ENCODE measurements at places on chromosomes 2 and 18. TPM values are rescaled to one million over a fixed set of nuclear protein-coding genes. Genes with fewer than 3 reads are reported as not detected.

The PSMA8 gene
- total RNA-seq = not detected

The LGALSL gene
- 22.5 TPM for total RNA-seq

The AQP12B gene
- total RNA-seq = not detected

The SERPINB13 gene
- total RNA-seq = not detected

The POTEC gene
- total RNA-seq = not detected

The AMER3 gene
- 1.2 TPM for total RNA-seq

The GPAT2 gene
- total RNA-seq = not detected

The CNDP1 gene
- 0.51 TPM for total RNA-seq

The NCKAP5 gene
- 0.58 TPM for total RNA-seq

DNA sequence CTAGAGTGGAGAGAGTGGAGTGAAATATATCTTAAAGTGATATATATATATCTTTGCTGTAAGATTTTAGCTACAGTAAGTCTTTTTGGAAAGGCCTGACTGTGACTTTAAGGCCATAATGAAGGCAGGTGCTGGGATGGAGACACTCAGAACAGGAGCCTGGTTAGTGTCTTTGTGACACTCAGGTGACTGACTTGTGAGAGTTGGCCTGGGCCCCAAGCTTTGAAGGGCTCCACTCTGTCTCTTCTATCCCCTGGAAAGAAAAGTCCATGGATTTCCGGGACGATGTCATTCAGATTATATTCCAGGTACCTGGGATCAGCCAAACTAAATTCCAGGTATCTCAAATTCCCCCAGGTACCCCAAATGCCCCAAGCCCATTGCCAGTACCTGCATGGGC lies 276.6 kb downstream of the PDE11A start:
- H3K36me3 ChIP-seq = no peaks in the 10 kb centered on the region
- H3K4me3 ChIP-seq = no peak overlapping the region
- no peaks in the 10 kb centered on the region for H3K4me1 ChIP-seq
- H3K27me3 ChIP-seq = no peaks in the 10 kb centered on the region
- no peak overlapping the region for H3K27ac ChIP-seq

DNA sequence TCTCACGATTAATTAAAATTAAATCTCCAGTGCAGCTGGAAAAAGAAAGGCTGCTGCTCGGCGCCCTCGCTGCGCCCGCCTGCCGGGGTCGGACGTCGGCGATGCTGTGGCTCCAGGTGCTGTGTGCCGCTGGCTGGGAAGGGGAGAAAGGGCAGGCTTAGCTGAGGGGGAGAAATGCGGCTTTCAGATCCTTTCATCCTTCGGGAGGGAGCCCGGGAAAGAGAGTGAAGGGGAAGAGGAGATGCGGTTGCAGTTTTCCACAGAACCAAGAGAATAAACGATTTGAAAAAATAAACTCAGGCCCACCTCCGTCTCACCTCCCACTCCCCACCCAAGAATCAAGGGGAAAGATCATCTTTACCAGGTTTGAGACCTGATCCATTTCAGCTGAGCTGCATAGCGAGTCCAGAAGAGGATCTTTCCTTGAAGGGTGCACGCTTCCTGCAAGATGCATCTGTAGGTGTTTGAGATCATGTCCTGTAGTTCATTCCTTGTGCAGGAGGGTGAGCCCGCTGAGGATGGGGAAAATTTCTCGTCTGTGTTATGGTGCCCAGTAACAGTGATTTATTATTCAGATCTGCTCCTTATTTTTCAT lies 495 bp downstream of the TMEM169 start:
- H3K36me3 ChIP-seq = no peaks in the 10 kb centered on the region
- peak overlapping the region; percentile 84 for H3K4me3 ChIP-seq
- H3K27ac ChIP-seq = peak overlapping the region; percentile 66

- H3K27ac ChIP-seq = no peak overlapping the region
- peak overlapping the region; percentile 95 for H3K4me3 ChIP-seq
- H3K36me3 ChIP-seq = peaks cover 45% of the 10 kb centered on the region
Measured at GRCh38 chr2:30234180-30234971, 3.0 kb downstream of the LBH start.

GRCh38 chr2:63679252-63679855 lies 90.6 kb downstream of the MDH1 start:
- no peak overlapping the region for H3K27ac ChIP-seq
- H3K27me3 ChIP-seq = no peaks in the 10 kb centered on the region

GRCh38 chr2:207112785-207113184 lies 53.0 kb downstream of the KLF7 start:
- no peak for DNase-seq
- no peak overlapping the region for H3K27ac ChIP-seq
- H3K27me3 ChIP-seq = no peaks in the 10 kb centered on the region
- H3K4me1 ChIP-seq = peaks cover 10% of the 10 kb centered on the region
- H3K36me3 ChIP-seq = peaks cover 74% of the 10 kb centered on the region
- H3K4me3 ChIP-seq = no peak overlapping the region

DNA sequence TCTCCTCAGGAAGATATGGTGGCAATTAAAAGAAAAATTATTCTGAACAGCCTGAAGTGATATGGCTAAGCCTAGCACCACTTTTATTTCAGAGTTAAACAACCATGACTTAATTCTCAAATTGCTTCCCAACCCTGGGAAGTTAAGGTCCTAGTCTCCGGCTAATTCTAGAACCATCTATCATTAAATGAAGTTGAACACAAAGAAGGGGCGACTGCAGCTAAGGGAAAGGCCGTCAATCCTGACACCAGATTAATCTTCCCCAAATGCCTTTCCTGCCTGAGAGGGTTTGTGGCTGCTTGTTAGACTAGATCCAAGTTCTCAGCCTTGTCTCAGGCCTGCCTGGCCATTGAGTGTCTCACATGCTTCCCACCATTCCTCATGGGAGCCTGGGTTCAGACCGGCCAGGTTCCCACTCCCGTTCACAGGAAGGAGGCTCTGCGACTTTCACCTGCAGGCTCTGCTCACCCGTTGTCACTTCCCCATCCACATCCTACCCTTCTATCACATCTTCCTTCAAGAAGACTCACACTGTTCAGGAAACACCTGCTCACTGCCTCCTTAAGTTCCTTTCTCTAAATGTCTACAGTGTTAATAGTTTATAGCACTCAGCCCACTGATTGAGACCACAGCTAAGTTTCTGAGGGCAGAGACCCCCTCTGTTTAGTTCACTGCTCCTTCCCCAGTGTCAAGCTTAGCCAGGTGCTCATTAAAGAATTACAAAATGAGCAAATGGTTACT lies 282.9 kb upstream of the REV1 start:
- H3K4me3 ChIP-seq = no peak overlapping the region
- DNase-seq = no peak
- peaks cover 4% of the 10 kb centered on the region for H3K27me3 ChIP-seq

- H3K36me3 ChIP-seq = no peaks in the 10 kb centered on the region
- H3K27ac ChIP-seq = no peak overlapping the region
- H3K27me3 ChIP-seq = no peaks in the 10 kb centered on the region
- H3K4me3 ChIP-seq = no peak overlapping the region
- H3K4me1 ChIP-seq = no peaks in the 10 kb centered on the region
Measured at GRCh38 chr2:223081789-223082188, 29.8 kb downstream of the KCNE4 start.

DNA sequence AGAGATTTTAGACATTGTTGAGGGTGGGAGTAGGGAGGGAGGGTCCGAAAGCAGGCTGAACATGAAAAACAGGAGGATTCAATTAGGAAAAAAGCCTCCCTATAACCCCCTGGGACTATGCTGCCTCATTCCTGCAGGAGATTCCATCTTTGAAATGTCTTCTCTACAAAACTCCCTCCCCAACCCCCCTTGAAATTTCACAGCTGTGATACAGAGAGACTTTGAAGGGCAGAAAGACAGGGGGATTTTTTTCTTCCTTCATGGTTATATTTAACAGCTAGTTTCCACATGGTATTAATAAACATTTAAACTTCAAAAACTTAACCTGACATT lies 57.6 kb downstream of the TRIB2 start:
- no peak overlapping the region for H3K27ac ChIP-seq
- H3K4me1 ChIP-seq = no peaks in the 10 kb centered on the region
- no peak for DNase-seq
- H3K36me3 ChIP-seq = no peaks in the 10 kb centered on the region
- H3K4me3 ChIP-seq = no peak overlapping the region

- H3K4me1 ChIP-seq = no peaks in the 10 kb centered on the region
- no peaks in the 10 kb centered on the region for H3K27me3 ChIP-seq
- DNase-seq = no peak
- no peak overlapping the region for H3K4me3 ChIP-seq
- no peak overlapping the region for H3K27ac ChIP-seq
Measured at GRCh38 chr18:53710080-53710479, 514.4 kb downstream of the MBD2 start.

DNA sequence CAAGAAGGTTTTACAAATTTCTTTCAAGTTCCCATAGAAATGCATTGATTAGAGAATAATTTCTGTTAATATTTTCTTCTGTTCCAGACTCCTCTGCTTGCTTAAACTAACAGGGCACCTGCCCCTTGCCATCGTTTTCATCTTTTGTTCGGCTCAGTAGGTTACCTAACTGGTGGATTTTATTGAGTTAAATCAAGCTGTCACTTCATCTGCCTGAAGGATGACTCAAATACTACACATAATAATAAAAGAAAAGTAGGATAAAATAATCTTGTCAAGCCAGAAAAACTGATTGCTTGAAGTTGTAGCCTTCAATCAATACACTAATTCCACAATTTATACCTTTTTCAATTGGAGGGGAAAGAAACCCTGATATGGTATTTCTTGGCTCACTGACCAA lies 234.0 kb downstream of the NR4A2 start:
- H3K36me3 ChIP-seq = no peaks in the 10 kb centered on the region
- H3K4me1 ChIP-seq = no peaks in the 10 kb centered on the region
- H3K27ac ChIP-seq = no peak overlapping the region
- DNase-seq = no peak
- no peaks in the 10 kb centered on the region for H3K27me3 ChIP-seq

- H3K4me1 ChIP-seq = no peaks in the 10 kb centered on the region
- no peaks in the 10 kb centered on the region for H3K27me3 ChIP-seq
- no peak overlapping the region for H3K27ac ChIP-seq
- no peak for DNase-seq
- H3K36me3 ChIP-seq = no peaks in the 10 kb centered on the region
Measured at GRCh38 chr2:193349642-193350041, 1154.9 kb upstream of the TMEFF2 start.

GRCh38 chr18:5955861-5956260 lies 60.5 kb upstream of the TMEM200C start:
- DNase-seq = no peak
- no peak overlapping the region for H3K4me3 ChIP-seq
- H3K4me1 ChIP-seq = no peaks in the 10 kb centered on the region
- H3K27ac ChIP-seq = no peak overlapping the region
- no peaks in the 10 kb centered on the region for H3K36me3 ChIP-seq

- no peak for DNase-seq
- H3K27ac ChIP-seq = no peak overlapping the region
- H3K36me3 ChIP-seq = no peaks in the 10 kb centered on the region
- H3K4me3 ChIP-seq = no peak overlapping the region
Measured at GRCh38 chr2:109324861-109325260, 195.9 kb downstream of the SH3RF3 start.

- H3K27me3 ChIP-seq = peaks cover 29% of the 10 kb centered on the region
- DNase-seq = no peak
- no peaks in the 10 kb centered on the region for H3K4me1 ChIP-seq
- H3K36me3 ChIP-seq = no peaks in the 10 kb centered on the region
Measured at GRCh38 chr2:70778676-70779075, 10.7 kb upstream of the ADD2 start.

DNA sequence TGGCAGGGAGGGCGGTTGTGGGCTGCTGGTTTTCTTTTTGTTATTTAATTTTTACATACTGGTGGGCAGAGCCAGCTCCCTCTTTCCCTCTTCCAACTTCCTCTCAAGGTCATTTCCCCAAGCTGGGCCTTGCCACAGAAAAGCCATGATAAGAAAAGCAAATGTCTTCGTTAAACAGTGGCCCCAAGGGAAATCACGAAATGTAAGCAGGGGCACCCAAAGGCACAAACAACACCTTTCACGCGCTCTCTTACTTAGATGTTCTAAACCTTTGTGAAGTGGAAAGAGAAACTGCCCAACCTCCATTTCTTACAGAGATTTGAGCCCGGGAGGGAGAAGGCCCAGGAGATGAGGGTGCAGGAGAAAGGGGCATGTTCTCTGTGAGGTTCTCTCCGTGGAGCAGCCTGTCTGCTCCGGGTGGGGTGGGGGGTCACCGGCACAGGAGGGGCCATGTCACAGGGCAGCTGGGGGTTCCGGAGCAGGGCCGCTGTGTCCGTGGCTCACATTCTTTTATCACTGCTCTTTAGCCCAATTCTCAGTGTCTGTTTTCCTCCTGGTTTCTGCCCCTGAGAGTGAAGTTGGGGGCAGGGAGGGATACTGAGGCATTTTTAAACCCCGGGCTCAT lies 190.7 kb upstream of the GATA6 start:
- H3K4me3 ChIP-seq = no peak overlapping the region
- peaks cover 14% of the 10 kb centered on the region for H3K4me1 ChIP-seq
- H3K27ac ChIP-seq = no peak overlapping the region
- no peak for DNase-seq
- no peaks in the 10 kb centered on the region for H3K27me3 ChIP-seq
- H3K36me3 ChIP-seq = no peaks in the 10 kb centered on the region

GRCh38 chr2:4908461-4908860 lies 783.7 kb upstream of the SOX11 start:
- H3K27ac ChIP-seq = no peak overlapping the region
- no peaks in the 10 kb centered on the region for H3K27me3 ChIP-seq
- no peak overlapping the region for H3K4me3 ChIP-seq
- H3K4me1 ChIP-seq = no peaks in the 10 kb centered on the region
- no peaks in the 10 kb centered on the region for H3K36me3 ChIP-seq

- no peaks in the 10 kb centered on the region for H3K36me3 ChIP-seq
- H3K27ac ChIP-seq = no peak overlapping the region
- H3K27me3 ChIP-seq = no peaks in the 10 kb centered on the region
- peak; percentile 76 for DNase-seq
Measured at GRCh38 chr18:76544511-76545345, 49.7 kb upstream of the ZNF516 start.

DNA sequence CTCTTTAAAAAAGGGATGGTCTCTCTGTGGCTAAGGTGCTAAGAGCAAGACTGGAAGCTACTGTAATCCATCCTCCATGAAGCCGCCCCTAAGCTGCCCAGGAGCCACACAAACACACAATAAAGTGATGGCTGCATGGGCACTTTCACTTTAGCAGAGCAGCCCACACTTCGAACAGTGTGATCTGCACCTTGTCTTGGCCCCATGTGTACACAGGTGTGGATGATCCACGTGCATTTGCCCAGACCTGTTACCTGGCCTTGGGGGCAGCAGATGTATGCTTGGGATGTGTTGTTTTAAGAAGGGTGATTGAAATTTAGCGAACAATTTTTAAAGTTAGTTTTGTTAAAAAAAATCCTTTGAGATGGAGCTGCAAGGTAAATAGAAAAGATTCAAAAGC lies 39.9 kb downstream of the TMEM178A start:
- no peak overlapping the region for H3K27ac ChIP-seq
- H3K4me1 ChIP-seq = no peaks in the 10 kb centered on the region
- no peak overlapping the region for H3K4me3 ChIP-seq
- no peak for DNase-seq

All from endodermal cell (in vitro differentiated cells).